ENCODE measurements at places on chromosomes 12 and 14. TPM values are rescaled to one million over a fixed set of nuclear protein-coding genes. Genes with fewer than 3 reads are reported as not detected.

The DDX51 gene
- polyA plus RNA-seq: 17.4 TPM

The NKX2-8 gene
- polyA plus RNA-seq: not detected

The DIO2 gene
- 0.55 TPM for polyA plus RNA-seq

The GPX2 gene
- polyA plus RNA-seq: 2.4 TPM

DNA sequence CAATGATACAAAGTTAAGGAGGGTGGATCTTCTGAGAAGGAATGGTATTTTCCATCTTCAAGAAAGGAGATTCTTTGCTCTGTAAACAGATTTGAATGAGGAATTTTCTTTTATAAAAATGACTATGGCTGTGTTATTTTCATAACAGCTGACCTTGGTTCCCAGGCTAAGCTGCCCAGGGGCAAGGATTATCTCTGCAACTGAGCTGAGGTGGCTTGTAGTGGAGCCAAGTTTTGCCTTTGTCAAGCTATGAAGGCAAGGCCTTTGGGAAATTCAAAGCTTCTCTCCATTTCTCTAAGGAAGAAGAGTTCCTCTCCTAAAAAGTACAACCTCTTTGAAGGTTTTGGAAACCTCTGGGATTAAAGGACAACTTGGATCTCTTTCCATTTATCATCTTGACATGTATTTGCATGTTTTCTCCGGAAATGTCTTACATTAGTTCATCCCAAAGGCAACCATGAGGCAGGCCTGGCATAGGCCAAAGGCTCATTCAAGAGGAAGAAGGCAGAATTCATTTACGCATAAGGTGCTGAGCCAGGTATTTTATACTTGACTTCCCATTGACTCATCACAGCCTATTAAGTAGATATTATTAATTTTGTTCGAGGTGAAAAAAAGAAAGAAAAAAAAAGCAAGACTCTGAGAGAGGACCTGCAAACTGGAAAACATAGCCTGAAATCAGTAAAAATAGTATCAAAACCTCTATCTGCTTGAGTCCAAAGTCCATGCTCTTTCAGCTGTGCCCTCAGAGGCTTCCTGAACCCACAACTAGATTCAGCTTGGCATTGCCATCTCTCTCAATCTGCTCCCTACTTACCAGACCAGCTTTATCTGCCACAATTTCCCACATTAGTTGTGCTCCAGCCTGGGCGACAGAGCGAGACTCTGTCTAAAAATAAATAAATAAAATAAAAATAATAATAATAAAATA, 24.0 kb upstream of the CKAP4 start:
- DNase-seq: no peak

- DNase-seq: peak; percentile 57
Observed at GRCh38 chr12:92987362-92987761, 58.3 kb upstream of the EEA1 start.

- no peak for DNase-seq
Observed at GRCh38 chr14:96390965-96391292, 999 bp upstream of the AK7 start.

DNA sequence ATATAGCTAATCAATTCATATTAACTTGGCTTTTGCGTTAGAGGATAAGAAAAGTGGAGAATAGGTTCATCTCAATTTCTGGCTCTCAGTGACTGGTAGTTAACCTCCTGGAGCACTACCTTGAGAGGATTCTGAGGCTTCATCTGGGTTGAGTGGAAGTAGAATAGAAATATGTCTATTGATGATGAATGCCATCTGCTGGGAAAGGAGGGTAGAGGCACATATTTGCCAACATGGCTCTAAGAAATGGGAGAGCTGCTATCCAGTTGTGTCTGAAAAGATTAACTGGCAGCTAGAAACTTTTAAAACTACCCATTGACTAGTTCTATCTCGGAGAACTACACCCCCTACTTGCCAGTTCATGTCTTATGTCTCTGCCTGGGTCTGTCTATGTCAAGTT, 530.1 kb downstream of the NRXN3 start:
- DNase-seq: no peak

DNA sequence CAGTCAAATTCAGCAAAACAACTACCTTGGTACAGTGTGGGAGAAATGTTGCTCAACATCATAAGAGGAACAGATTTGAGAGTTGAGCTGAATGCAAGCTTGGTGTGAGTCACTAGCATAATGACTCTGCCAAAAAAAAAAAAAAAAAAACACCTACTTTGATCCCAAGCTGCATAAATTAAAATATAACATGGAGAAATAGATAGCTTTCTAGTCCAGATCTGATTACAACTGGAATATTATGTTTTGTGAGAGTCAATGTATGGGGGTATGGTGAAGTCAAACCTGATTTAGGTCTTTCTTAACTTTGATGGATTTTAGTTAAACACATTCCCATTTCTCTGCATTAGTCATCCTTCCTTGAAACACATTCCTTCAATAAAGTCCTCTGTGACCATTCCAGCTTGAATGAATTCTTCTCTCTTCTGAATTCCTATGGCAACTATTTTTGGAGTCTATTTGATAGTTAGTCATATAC, 188.1 kb downstream of the SLC5A8 start:
- no peak for DNase-seq

DNA sequence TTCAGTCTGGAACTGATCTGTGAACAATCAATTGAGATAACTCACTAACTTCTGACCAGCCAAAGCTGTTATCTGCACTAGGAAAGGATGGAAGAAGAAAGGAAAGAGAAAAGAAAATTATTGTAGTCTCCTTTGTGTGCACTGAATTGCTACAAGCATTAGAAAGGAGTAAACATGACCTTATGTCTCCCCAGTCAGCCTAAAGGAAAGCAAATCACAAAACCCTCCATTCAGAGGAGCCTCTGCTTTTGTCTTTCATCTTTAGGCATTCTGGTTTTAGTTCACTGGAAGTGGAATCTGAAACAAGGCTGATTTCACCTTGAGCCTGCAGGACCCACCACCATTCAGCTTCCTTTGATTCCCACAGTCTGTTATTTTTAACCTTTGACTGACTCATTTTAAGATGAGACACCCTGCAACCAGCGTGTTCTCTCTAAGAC, 26.0 kb downstream of the TBX3 start:
- no peak for DNase-seq

DNA sequence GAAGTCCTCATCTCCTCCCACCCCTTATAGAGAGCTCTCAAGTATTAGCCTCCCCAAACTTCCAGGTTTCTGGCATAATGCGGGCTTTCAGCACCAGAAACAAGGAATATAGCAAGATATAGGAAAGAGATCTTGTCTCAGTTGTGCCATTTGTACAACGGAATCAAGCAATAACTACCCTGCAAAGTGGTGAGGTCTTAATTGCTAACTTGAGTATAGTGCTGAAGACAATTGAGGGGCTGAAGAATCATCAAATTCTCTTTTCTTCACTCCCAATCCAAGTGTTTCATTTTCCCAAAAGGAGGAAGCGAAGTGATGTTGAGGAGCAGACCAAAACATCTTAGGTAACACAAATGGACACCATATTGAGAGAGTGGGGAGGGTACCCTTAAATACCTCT, 26.8 kb upstream of the ANP32D start:
- no peak for DNase-seq

DNA sequence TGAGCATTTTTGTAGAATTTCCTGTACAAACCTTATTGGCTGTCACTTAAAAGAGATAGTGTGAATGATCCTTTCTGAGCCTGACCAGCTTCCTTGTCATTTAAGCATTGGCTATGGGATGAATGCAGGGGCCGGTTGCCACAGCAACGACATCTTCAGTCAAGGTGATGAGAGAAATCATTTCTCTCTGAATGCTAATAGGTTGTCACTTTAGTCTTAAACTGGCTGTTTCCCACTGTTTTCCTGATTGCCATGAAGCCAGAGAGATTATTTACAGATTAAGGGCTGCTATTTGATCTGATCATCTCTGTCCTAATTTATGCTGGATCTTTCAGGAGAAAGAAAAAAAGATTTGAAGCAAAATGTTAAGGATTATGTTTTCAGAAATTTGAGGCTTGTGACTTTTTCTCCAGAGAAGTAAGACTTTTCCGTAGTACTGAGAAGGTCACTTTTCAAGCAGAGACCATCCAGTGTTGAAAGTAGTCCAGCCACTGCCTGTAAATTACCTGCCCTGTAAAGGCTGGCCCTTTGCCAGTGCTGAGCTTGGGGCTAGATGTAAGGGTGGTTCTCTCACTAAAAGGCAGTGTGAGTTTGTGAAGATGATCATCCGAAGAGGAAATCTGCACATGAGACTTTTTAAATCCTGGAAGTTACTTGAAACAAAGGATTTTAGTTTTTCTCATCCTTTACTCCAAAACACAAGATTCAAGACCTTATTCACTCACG, 235.6 kb downstream of the DACT1 start:
- DNase-seq: no peak

DNA sequence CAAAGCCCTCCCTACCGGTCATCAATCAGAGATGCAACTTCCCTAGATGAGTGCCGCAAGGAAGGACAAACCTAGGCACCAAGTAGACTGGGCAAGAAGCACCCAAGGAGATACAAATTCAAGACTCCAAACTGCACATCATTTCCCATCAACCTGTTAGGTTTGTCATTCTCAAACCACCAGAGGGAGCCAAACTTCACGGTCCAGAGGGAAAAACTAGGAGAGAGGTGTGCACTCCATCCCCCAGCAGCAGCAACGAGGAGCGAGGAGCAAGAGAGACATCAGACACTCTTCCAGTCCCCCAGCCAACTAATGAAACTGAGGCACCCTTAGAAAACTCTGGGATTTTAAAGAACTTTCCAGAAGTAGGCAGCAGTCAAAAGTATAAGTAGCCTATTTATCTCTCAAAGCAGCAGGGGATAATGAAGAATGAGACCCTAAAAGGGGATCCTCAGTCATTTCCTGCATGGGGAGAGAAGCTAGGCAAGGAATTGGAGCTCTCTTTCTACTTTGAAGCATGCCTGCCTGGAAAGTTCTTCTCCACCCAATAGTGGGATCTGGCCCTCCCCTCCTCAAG, 37.0 kb upstream of the NT5DC3 start:
- DNase-seq: peak; percentile 29

GRCh38 chr14:51458563-51458955, 193.2 kb upstream of the FRMD6 start:
- DNase-seq: no peak

DNA sequence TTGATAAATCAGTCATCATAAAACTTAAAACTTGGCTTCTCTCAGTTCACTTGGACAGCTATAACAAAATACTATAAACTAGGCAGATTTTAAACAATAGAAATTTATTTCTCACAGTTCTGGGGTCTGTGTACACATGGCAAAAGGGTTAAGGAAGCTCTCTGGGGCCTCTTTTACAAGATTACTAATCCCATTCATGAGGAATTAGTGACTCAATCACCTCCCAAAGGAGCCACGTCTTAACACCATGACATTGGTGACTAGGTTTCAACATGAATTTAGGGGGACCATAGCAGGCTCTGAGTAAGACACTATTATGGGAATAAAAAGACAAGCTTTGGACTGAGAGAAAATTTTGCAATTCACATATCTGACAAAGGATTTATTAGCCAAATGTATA, 436.5 kb downstream of the PDZRN4 start:
- DNase-seq: no peak

DNA sequence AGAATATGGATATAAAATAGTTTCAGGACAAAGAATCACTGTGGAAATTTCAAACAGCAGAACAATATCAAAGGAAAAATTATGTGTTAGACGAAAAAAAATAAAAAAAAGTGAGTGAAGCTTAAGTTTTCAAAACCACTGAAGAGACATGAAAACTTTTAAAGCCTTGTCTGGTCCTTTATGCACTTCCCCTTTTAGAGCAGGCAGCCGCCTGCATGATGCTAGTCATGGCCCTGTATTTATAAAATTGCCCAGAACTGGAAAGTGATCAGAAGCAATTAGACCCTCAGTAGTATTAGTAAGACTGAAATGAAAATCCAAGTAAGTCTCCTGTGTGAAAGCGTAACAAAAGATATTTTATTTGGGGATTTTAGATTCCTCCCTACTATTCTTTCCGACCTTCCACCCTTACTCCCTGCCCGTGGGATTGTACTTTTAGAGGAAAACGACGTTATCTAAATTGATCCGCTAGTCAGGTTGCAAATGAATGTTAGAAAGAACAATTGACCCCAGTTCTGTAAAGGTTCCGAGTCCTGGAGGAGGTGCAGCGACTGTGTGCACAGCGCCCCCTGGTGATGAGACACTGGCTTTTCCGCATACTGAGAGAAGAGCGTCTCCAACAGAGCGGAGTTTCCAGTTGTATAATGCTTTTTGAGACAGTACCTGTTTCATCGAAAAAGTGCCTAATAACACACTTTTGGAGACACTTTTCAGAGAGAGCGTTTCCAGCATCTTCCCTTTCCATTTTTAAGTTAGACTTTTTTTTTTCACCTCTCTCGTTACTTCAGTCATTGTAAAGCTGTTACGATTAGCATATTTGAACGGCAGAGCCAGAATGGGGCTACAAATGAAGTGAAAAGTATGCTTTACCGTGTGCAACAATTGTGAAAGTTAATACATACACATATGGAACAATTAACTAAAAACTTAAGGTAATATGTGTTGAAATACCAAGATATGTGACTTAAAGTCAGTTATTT, 12.4 kb downstream of the MGST1 start:
- no peak for DNase-seq

GRCh38 chr12:122265476-122265875, 818 bp downstream of the VPS33A start:
- no peak for DNase-seq

Data from left renal pelvis (tissue), 4 donors.